Activated CD4-positive, alpha-beta memory T cell treated with anti-CD3 and anti-CD28 coated beads for 36 hours (primary cell): ENCODE measurements at places on chromosomes 16 and 17. TPM values are rescaled to one million over a fixed set of nuclear protein-coding genes. Genes with fewer than 3 reads are reported as not detected.

- DNase-seq: no peak
- no peak overlapping the region for H3K27ac ChIP-seq
- H3K27me3 ChIP-seq: no peaks in the 10 kb centered on the region
- no peaks in the 10 kb centered on the region for H3K4me1 ChIP-seq
Observed at GRCh38 chr16:13521356-13521755, 398.6 kb upstream of the ERCC4 start.

DNA sequence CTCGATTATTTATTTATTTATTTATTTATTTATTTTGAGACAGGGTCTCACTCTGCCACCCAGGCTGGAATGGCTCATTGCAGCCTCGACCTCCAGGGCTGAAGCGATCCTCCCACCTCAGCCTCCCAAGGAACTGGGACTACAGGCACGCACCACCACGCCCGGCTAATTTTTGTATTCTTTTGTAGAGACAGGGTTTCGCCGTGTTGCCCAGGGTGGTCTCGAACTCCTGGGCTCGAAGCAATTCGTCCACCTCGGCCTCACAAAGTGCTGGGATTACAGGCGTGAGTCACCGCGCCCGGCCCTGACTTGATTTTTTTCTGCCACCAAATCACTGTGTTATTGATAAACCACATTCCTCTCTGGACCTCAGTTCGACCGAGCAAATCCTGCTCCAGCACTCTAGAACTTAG, 758 bp upstream of the RPL23A start:
- peak overlapping the region; percentile 98 for H3K27ac ChIP-seq
- no peak for DNase-seq
- peaks cover 40% of the 10 kb centered on the region for H3K4me1 ChIP-seq
- H3K4me3 ChIP-seq: peak overlapping the region; percentile 99

Gene ATAD5
- total RNA-seq: 32.9 TPM

Gene CDK12
- 55.8 TPM for total RNA-seq

Gene PRR35
- not detected for total RNA-seq

DNA sequence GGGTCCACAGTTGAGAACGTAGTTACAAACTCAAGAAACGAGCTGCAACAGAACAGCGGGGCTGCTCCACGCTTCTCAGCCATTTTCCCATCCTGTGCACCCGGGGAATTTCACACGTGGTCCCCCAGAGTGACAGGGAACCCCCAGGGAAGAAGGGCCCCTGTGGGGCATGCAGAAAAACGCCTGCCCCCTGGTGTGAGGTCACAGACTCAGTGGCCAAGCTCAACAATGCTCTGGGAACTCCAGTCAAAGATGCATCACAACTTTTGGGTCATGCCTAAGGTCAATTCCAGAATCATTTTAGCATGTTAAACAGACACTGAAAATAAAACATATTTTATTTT, 115.4 kb downstream of the ZNF778 start:
- no peak overlapping the region for H3K4me3 ChIP-seq
- H3K27ac ChIP-seq: no peak overlapping the region
- no peaks in the 10 kb centered on the region for H3K27me3 ChIP-seq
- H3K36me3 ChIP-seq: peaks cover under 1% of the 10 kb centered on the region
- H3K4me1 ChIP-seq: peaks cover 72% of the 10 kb centered on the region

- H3K27ac ChIP-seq: no peak overlapping the region
- no peaks in the 10 kb centered on the region for H3K36me3 ChIP-seq
- no peak overlapping the region for H3K4me3 ChIP-seq
- no peaks in the 10 kb centered on the region for H3K4me1 ChIP-seq
Observed at GRCh38 chr17:51611585-51611984, 351.2 kb downstream of the UTP18 start.

Gene NUPR1
- not detected for total RNA-seq

GRCh38 chr16:67268136-67268579, 11.2 kb upstream of the PLEKHG4 start:
- H3K27me3 ChIP-seq: peaks cover 4% of the 10 kb centered on the region
- H3K36me3 ChIP-seq: no peaks in the 10 kb centered on the region
- no peak for DNase-seq
- no peaks in the 10 kb centered on the region for H3K4me1 ChIP-seq
- no peak overlapping the region for H3K27ac ChIP-seq

- no peak for DNase-seq
- H3K4me1 ChIP-seq: peaks cover 4% of the 10 kb centered on the region
- peaks cover 30% of the 10 kb centered on the region for H3K27me3 ChIP-seq
- H3K27ac ChIP-seq: no peak overlapping the region
Observed at GRCh38 chr16:4937782-4938682, 1.1 kb upstream of the PPL start.

DNA sequence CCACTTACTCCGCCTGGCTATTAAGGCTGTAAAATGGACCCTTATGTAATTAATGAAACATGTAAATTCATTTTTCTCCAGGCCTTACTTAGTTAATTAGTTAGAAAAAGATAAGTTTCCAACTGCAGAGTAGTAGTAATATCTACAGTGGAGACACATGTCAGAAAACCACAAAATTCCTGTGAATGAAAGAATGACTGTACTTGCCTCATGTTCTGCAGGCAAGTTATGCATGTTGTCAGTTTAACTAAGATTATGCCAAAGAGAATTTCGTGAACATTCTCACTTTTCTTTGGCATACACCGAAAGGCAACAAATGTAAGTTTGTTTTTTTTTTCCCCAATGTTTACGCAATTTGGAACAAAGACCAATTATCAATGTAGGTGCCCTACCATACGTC, 16.8 kb upstream of the CCL1 start:
- H3K36me3 ChIP-seq: no peaks in the 10 kb centered on the region
- no peak overlapping the region for H3K4me3 ChIP-seq
- peaks cover 28% of the 10 kb centered on the region for H3K27me3 ChIP-seq
- H3K4me1 ChIP-seq: peaks cover 50% of the 10 kb centered on the region

DNA sequence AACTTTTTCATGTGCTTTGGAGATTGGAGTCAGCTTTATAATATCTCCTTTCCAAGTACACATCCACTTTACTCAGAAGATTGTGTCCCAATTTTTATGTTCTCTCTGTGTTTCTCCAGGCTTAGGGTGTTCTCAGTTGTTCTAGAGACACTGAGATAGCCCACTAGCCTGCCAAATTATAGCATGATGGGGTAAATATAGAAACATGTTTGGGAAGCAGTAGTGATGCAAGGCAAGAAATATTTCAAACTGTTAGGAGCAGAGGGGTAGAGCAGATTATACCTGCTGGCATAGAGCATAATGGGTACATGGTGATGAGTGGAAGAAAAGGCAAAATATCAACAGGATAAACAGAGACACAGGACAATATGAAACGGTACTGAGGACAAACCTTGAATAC, 12.4 kb downstream of the SLFN11 start:
- no peak overlapping the region for H3K4me3 ChIP-seq
- H3K36me3 ChIP-seq: peaks cover 70% of the 10 kb centered on the region
- no peak overlapping the region for H3K27ac ChIP-seq

GRCh38 chr17:70521821-70522256, 352.5 kb downstream of the KCNJ2 start:
- no peak for DNase-seq
- H3K27ac ChIP-seq: no peak overlapping the region
- H3K27me3 ChIP-seq: no peaks in the 10 kb centered on the region
- H3K36me3 ChIP-seq: no peaks in the 10 kb centered on the region

Gene CDH1
- 2.4 TPM for total RNA-seq

DNA sequence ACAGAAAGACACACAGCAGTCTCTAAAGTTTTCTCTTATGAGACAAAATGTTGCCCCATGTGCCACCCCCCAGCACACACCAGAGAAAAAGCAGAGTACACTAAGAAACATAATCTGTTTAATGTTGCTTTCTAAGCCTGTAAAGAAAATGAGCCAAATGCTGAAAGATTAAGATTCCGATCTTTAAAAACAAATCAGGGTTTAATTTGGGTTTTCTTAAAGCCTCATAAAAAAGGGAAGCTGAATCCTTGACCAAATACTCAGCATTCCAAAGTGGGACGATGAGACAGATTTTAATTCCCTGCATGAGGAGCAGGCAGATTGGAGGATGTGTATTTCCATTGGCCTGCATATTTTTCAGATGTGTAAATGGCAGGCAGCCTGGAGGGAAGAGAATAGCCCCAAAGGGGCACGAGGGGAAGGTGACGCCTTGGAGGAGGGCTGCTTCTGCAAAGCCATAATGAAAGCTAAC, 118.4 kb downstream of the COPRS start:
- DNase-seq: no peak
- peaks cover 20% of the 10 kb centered on the region for H3K27me3 ChIP-seq
- no peaks in the 10 kb centered on the region for H3K4me1 ChIP-seq
- H3K36me3 ChIP-seq: no peaks in the 10 kb centered on the region
